ENCODE measurements at places on chromosomes 3 and 15.
A peak's percentile ranks its signal among the peaks of the same experiment; 100 is the strongest.

GRCh38 chr15:77024273-77025082, 29.6 kb downstream of the PSTPIP1 start:
- DNase-seq: peak; percentile 48

GRCh38 chr15:58473724-58474123, 41.9 kb downstream of the LIPC start:
- DNase-seq: peak; percentile 78

- DNase-seq: no peak
Observed at GRCh38 chr3:173502983-173503568, 105.5 kb downstream of the NLGN1 start.

- DNase-seq: no peak
Observed at GRCh38 chr15:73054417-73054953, 2.2 kb downstream of the NEO1 start.

DNA sequence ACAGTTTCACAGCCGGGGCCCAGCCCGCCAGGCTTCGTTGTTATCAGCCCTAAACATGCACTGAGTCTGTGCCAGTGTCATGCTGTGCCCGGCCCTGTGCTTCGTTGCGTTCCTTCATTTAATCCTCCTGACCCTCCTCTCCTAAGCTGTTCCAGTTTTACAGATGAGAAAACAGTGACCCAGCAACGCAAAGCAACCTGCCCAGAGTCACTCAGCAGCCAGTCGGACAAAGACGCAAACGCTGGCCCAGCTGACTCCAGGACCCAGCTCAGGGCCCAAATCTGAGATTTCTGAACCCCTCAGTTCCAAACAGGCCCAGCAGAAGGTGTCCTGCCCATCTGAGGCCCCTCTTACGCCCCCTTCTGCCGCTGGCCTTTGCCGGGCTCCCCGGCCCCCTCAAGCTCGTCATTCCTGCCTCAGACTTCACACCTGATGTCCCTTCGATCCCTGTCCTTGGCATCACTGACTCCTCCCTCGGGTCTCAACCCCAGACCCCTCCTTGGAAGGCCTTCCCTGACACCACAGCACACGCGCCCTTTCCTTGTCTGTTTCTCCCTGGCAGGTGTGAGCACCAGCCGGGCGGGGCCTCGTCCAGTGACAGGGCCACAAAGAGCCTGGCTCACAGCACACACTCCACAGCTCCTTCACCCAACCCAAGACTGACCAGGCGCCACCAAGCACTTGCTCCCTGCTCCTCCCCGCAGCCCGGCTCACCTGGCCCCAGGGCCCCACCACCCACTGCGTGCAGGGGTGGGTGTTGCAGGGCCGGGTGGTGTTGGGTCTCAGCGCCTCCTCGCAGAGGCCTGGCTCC, 48.1 kb downstream of the ADAMTS7 start:
- DNase-seq: no peak

- DNase-seq: no peak
Observed at GRCh38 chr3:102182162-102182561, 252.7 kb upstream of the ZPLD1 start.

GRCh38 chr3:99683465-99683864, 45.1 kb downstream of the COL8A1 start:
- no peak for DNase-seq

DNA sequence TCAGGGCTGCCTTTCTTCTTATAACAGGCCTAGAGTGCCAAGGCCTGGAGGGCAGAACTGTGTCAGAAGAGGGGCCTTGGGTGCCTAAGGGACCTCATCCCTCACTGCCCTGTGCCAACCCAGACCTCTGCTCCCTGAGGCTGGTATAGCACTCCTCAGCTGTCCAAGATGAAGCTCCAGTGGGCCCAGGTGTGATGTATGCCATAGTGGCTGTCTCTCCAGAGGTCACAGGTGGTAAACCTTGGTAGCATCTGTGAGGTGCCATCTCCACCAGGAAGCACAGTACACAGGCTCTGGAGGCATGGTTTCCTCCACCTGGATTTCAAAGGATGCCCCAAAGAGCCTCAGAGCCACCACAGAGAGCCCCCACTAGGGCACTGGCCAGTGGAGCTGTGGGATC, 12.3 kb upstream of the KLHL40 start:
- no peak for DNase-seq

GRCh38 chr3:25574172-25574765, 90.4 kb downstream of the TOP2B start:
- DNase-seq: no peak

DNA sequence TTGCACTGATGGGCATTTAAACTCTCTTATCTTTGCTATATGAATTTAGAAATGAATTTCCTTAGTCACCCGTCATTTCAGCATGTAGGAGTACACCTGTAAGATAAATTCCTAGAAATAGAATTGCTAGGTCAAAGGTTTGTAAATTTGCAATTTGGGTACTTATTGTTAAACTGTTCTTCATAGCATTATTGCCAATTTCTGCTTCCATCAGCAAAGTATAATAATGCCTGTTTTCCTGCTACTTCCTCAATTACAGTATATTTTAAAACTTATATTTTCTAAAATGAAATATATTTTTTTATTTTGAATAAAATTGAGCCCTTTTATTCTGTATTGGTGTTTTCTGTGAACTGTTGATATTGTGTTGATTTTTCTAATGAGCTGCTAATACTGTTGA, 16.3 kb upstream of the MCF2L2 start:
- DNase-seq: no peak

GRCh38 chr3:67083277-67083676, 85.2 kb downstream of the KBTBD8 start:
- DNase-seq: peak; percentile 97

DNA sequence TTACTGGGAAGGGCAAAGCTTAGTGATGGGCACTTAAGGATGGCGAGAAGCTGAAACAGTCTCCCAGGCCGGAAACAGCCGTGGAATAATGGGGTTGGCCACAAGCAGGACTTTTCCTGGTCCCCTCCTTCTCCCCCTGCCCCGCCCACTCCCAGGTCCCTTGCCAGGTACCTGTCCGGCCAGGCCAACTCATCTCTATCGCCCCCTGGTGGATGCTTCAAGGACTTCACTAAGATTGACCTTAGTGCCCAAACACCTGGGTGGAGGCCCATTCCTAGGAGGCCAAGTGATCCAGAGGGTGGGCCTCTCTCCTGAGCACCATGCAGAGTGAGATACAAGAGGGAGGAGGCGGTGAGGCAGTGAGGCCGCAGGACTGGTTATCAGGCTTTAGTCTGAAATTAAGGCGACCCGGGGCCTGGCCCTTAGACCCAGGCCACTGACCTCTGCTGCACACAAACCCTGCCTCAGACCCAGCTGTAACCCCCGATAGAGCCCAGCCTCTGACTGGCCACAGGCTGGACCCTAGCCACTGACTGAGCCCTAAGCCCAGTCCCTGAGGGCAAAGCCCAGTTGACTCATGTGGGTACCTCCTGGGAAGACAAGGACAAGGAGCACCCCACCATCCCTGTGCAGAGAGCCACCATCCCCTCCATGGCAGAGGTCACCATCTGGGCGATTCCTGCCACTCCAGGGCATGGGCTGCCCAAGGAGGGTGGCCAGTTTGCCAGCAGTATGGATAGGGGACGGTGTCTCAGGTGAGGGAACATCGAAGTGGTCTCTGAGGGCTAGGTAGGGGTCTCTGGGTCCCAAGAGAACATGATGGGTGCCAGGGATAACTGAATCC, 37.6 kb downstream of the VIPR1 start:
- DNase-seq: no peak

- DNase-seq: no peak
Observed at GRCh38 chr15:78002996-78003395, 74.5 kb downstream of the TBC1D2B start.

DNA sequence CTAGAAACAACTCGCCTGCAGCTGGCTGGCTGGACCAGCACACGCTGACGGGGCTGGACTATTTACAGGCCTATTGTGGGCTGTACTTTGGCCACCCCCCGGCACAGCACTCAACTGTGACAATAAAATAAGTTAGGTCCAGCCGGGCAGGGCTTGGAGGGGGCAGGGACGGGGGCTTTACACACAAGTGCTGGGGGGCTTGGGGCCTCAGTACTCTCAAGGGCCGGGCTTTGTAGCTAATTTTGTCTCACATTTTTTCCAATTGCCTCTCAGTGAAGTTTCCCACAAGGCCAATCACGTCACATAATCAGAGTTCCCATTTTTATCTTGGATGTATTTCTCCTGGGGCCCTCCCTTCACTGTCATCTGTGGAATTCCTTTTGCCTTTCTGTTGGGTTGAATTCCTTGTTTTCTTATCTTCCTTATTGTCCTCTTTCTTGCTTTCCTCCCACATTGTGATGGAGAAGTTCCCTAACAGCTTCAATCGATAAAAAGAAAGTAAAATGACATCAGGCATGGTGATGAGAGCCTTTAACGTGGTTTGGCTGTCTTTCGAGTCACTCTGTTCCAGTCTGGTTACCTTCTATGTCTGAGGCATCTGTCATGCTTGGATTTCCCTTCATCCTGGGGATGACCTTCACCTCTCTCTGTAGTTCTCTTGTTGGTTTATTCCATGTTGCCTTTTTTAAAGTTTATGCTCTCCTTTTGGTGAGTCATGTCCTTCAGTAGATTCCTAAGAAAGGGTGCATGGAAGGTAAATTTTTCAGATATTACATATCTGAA, 44.1 kb upstream of the CMTM7 start:
- peak; percentile 20 for DNase-seq

GRCh38 chr15:98964466-98965133, 43.0 kb downstream of the PGPEP1L start:
- DNase-seq: no peak

GRCh38 chr3:115098354-115099073, 48.6 kb downstream of the ZBTB20 start:
- DNase-seq: no peak

GRCh38 chr3:132723024-132723950, 1.1 kb upstream of the NPHP3 start:
- no peak for DNase-seq

- no peak for DNase-seq
Observed at GRCh38 chr15:85880501-85881190, 85.9 kb upstream of the KLHL25 start.

GRCh38 chr3:108838436-108838835, 15.8 kb downstream of the TRAT1 start:
- no peak for DNase-seq

GRCh38 chr15:33788906-33789540, 179.3 kb upstream of the CHRM5 start:
- peak; percentile 61 for DNase-seq

- peak; percentile 70 for DNase-seq
Observed at GRCh38 chr15:85073556-85074194, 92.0 kb downstream of the PDE8A start.
